T-helper 2 cell (primary cell): ENCODE measurements at places on chromosomes 3 and 15.

DNA sequence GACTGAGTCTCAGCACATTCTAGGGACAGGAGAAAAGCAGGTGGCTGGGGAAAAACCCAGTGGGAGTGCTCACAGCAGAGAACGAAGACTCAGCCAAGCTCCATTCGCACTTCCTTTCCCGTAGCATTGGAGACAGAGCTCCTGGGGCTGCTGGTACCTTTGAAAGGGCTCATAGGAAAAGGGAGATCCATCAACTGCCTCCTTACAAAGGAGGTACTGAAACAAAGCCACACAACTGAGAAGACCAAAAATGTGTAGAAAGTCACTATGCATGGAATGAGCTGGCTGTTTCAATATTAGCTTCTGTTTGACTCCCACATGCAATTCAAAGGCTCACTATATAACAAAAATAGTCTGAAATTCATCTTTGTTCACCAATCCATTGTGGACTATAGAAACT lies 16.9 kb downstream of the STIMATE start:
- DNase-seq: no peak

DNA sequence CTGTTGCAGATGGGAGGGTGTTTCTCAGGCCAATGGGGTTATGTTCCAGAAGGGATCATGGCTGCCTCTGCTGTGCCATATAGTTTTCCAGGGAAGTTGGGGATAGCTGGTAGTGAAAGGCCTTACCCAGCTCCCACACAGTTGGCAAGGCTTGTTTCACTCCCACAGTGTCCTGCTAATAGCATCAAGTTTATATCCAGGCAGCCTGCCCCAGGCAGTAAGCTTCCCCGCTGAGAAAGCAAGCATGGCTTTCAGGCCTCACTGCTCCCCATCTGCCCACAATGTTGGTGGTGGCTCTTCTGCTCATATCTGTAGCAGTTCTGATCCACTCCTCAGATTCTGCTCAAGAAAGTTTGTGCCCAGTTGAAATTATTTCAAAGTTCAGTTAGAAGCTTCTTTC lies 50.9 kb upstream of the DCBLD2 start:
- no peak for DNase-seq

DNA sequence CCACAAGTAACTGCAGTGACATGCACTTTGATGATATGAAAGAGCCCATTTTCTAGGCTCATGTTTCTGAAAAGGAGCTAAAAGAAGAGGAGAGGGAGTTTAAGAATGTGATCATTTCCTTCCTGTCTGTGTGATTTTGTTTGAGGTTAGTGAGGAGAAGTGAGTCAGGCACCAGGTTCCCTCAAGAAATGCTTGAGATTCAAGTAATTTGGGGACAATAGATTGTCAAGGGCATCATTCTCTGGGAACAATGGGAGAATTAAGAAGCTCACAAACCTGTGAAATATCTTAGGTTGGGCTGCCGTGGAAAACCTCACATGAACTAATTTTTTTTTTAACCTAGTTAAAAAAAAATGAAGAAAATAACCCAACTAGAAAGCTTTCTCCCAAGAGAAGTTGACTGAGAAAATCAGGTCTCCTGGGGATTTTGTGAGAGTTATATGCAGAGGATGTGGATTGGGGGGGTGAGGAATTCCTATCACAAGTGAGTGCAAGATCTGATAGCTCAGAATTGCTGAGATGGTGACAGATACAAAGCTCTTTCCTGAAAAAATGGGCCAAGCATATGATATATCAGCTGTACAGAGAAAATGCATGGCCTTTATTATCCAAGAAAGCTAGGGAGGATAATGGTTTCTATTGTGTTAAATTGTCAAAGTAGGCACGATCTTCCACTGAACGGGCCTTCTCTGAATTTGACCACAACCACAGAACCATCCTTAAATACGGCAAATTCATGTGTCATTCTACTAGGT lies 203.3 kb downstream of the FEZF2 start:
- DNase-seq: no peak

DNA sequence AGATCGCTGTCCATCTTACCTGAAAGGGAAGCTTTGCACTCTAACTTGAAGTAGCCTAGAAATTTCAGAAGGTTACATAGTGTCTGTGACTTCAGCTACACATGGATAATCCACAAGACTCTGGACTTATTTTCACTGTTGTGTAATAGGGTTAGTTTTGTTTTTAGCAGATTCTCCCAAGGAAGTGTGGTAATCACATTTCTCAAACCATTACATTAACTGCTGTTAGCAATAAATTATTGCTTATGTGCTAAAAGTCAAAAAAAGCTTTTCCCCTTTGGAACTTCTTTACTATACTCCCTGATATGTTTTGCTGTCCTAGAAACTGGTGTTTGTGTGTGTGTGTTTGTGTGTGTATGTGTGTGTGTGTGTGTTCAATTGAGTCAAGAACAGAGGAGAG lies 351.8 kb upstream of the TPRG1 start:
- no peak for DNase-seq

DNA sequence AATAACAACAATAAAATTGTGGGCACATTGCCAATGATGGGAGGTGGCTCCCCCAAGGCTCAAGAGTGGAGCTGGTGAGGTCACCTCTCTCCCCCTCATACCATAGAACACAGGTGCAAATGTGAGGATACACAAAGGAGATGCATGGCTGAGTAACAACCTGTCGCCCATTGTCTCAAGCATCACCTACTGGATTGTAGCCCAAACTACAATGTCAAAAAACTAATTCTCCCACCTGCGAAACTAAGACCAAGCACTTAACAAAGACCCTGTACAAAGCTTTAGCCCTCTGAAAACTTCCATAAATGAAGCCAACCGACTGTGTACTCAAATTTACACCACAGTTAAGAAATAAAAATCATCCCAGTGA lies 50.4 kb upstream of the IGSF11 start:
- no peak for DNase-seq

- DNase-seq: no peak
These were observed 732 bp upstream of the GCSAM start for GRCh38 chr3:112133626-112134334.

GRCh38 chr3:31431321-31431720 lies 101.4 kb upstream of the STT3B start:
- no peak for DNase-seq

DNA sequence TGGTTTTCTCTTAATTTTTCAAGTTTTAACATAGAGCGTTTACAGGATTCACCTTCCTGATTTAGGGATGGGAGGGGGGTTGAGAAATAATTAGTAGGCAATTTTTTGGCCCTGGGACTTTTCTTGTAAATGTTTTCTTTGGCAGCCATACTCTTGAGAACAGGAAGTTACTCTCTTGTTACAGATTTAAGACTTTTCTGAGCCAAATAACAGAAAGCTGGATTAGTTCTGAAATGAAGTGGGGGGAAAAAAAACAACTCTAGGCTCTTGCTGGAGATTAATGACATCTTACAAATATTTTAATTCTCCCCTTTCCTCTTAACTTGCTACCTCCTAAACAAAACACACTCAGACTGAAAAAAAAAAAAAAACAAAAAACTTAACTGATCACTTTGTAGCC lies 13.8 kb upstream of the POLR2M start:
- no peak for DNase-seq

GRCh38 chr3:131279577-131279976 lies 102.0 kb upstream of the NUDT16 start:
- no peak for DNase-seq

GRCh38 chr3:1346386-1346785 lies 253.6 kb downstream of the CNTN6 start:
- no peak for DNase-seq

GRCh38 chr3:111084911-111085310 lies 13.3 kb downstream of the NECTIN3 start:
- DNase-seq: no peak

- no peak for DNase-seq
These were observed 12.2 kb downstream of the PLA2G4D start for GRCh38 chr15:42082141-42082540.

DNA sequence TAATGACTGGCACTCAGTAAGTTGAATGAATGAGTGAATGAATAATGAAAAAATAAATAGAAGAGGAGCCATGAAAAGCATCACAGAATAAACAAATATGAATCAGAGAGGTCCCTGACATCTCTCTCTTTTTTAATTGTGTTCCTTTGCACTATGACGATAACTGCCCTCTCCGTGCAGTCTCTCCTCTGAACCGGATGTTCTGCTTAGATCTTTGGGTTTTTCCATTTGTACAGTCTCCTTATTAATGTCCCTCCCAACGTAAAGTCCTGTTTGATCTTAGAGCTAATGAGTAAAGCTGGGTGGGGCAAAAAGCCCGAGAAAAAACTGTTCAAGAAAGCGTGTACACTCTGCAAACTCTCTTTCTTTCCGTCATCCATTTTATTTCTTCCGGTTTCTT lies 28.3 kb upstream of the BHLHE40 start:
- no peak for DNase-seq

DNA sequence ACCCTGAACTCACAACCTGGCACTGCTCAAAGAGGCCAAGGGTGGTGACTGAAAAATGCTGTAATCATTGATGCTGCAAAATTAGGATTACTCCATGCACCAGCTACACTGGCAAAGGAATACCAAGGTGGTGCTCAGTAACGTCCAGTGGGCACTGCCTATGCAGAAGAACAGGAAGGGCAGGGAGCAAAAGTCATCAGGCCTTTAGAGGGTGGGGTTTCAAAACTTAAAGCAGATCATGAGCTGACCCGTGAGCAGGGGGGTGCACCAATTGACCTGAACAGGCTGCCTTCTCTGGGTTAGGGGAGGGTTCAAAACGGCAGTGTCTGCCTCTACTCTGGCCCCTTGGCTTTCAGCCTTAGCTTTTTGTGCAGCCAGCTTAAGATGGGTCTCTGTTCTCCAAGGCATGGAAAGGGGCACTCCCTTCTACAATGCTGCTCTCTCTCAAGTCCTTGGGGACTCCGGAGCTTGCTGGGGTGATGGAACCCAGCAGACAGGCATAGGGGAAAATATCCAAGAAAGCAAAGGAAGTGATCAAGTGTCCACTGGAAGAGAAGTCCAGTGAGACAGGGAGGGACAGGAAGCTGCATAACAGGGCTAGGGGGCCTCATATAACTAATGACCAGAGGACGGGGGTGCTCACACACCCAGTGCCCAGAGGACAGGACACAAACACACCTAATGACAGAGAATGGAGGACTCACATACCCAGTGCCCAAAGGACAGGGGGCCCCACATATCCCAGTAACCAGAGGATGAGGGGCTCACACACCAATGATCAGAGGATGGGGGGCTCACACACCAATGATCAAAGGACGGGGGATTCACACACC lies 11.4 kb downstream of the RAB6B start:
- DNase-seq: no peak

GRCh38 chr15:65611888-65612615 lies 1.1 kb upstream of the INTS14 start:
- no peak for DNase-seq

DNA sequence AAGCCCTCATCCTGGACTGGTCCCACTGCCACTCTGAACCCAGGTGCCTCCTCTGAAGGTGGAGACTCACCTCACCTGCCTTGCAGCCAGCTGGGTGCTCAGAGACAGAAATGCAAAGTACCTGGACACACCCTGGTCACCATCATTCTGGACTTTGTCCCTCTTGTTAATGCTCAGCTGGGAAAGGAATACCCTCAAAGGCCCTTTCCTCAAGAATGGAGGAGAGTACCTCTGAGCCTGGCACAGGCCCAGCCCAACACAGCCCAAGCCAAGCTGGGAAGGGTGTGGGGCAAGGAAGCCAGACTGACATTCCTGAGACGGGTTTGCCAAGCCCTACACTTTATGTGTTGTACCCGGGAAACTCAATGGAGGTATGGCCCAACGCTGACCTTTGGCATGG lies 983 bp upstream of the ALAS1 start:
- DNase-seq: no peak

GRCh38 chr3:52889901-52890300 lies 7.4 kb downstream of the STIMATE start:
- DNase-seq: no peak

DNA sequence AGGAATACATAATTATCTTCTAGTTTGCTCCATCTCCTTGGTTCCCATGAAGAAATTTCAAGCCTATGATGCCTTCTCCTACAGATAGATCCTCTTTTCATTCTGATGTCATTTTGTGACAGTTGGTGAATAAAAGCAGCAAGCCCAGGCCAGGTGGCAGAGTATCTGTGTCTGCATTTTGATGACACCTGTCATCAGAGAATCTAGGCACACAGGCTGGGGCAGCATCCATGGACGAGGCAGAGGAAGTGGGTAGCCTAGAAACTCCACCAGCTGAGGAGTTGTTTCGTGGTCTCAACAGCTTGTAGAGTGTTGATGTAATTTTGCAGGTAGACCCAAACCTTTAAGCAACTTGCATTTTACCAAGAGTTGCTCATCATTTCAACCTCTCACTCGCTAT lies 269.8 kb downstream of the FEZF2 start:
- no peak for DNase-seq

GRCh38 chr3:157116017-157116416 lies 43.9 kb downstream of the CCNL1 start:
- DNase-seq: no peak

DNA sequence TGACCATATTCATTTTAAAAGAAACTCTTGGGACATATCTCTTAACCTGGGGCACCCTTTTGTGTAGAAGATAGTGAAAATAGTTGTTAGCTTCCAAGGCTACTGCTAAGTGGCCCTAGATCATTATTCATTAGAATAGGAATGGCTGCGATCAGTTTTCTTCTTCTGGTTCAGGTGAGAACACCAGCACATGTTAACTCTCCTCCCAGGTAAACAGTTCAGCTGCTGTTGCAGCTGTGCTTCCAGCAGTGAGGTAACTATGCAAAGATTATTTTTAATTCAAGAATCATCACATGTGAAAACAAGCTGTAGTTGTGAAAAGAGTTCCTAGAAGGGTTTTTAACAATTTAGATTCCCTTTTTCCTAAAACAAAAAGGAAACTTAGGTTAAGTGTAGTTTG lies 43.3 kb downstream of the ZPLD1 start:
- DNase-seq: no peak

DNA sequence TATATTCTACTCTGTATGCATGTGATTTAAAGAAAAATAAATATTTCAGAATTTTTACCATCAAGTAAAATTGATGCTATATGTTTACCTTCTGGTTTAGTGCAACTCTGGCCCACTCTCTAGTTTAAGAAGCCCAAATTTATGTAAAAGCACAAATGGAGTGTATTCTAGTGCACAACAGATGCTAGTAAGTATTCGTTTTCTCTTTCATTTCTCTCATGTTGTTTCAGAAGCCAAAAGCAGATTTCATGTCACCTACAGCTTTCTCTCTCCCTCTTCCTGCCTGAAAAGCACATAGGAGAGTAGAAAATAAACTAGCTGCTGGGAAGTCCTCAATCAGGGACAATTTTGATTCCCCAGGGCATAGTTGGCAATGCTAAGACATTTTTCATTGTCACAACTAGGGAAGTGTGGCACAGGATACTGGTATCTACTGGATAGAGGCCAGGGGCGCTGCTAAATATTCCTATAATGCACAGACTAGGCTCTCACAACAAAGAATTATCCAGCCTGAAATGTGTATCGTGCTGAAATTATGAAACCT lies 147.4 kb upstream of the ARHGEF26 start:
- no peak for DNase-seq

- DNase-seq: peak; percentile 34
These were observed 1.9 kb downstream of the LEO1 start for GRCh38 chr15:51969728-51970127.

DNA sequence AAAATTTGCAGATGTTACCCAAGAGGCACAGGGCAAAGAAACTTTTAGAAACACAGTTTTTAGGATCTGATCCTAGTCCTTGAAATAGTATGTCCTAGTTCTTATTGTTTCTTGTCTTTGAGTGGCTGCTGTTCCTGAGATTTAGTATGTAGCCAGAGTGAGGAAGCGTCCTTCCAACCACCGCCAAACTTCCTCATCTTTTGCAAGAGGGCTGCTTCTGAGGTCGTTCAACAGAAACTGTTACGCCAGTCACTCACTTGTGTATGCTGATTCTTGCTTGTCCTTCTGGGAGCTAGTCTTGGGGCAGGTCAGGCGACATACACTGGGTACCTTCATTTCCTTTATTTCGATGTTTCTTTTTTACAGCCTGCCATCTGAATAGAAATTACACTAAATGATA lies 577.3 kb upstream of the ZNF717 start:
- DNase-seq: no peak
